ENCODE measurements at places on chromosomes 3 and 15.

GRCh38 chr3:30696896-30697295, 90.5 kb downstream of the TGFBR2 start:
- DNase-seq, result no peak

- DNase-seq, result no peak
Observed at GRCh38 chr3:157445857-157446256, 9.2 kb downstream of the PTX3 start.

GRCh38 chr3:72255191-72255590, 470.2 kb upstream of the PROK2 start:
- no peak for DNase-seq

GRCh38 chr3:180782195-180782984, 103.1 kb upstream of the CCDC39 start:
- no peak for DNase-seq

GRCh38 chr3:188707381-188708288, 464.1 kb upstream of the TPRG1 start:
- no peak for DNase-seq

GRCh38 chr15:79416876-79417275, 15.3 kb upstream of the MINAR1 start:
- DNase-seq, result no peak

DNA sequence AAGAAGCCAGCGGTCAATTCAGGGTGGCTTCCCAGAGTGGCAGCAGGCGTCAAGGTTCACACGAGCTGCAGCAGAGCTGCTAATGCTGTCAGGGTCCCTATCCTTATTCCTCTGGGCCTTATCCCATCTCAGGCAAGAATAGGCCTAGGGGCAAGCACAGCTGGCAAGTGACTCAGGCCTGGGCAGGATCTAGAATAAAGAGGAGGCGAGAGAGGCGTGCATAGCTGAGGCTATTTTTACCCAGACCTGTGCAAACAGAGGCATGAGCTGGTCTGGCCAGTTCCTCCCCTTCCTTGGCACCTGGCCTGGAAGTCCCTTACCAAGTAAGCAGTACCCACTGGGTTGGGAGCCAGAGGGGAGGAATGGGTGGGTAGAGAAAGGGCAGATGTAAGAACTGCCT, 12.2 kb upstream of the VIPR1 start:
- DNase-seq, result no peak

- peak; percentile 62 for DNase-seq
Observed at GRCh38 chr15:69478259-69478781, 25.7 kb downstream of the RPLP1 start.

DNA sequence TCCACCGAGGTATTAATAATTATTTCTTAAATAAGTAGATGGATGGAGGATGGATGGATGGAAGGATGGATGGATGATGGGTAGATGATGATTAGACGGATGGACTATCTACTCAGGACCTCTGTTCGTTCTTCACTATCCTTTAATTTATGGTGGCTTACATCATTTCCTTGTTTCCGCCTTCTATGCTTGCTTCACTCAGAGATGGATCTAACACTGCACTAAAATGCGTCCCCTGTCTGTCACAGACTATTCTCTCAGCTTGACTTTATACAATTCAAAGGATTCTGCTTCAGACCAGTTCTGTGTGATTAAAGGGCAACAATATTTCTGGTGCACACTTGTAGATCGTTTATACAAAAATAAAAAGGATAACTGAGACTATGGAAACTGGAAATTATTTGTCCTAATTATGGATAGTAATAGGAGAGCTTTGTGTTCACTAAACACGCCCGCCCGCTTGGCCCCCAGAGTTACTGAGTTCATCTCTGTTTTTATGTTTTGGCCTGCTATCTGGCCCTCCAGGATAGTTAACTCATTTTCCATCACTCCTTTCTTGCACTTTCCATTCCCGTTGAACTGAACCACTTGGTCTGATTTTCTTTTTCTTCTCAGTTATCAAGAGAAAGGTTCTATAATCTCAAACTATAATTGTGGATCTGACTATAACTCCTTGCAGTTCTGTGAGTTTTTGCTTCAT, 41.4 kb upstream of the CA12 start:
- no peak for DNase-seq

- no peak for DNase-seq
Observed at GRCh38 chr3:151199554-151200438, 3.2 kb downstream of the GPR171 start.

- DNase-seq, result no peak
Observed at GRCh38 chr15:69314131-69314530, 15.4 kb downstream of the PAQR5 start.

DNA sequence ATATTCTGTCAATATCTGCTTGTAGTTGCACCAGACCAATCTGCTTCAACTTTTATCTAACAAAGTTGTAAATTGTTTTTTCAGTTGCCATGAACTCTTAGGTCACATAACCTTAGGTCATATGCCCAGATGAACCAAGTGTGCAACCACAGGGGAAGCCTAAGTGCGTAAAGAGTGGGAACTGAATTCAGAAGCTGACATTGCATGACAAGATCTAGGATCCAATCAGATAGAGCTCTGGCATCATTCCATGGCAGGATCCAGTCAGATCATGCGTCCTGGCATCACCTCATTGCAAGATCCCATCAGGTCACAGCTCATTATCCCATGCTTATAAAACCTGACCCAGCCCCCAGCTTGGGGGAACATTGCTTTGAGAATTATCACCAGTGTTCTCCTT, 18.9 kb upstream of the IFT57 start:
- no peak for DNase-seq

DNA sequence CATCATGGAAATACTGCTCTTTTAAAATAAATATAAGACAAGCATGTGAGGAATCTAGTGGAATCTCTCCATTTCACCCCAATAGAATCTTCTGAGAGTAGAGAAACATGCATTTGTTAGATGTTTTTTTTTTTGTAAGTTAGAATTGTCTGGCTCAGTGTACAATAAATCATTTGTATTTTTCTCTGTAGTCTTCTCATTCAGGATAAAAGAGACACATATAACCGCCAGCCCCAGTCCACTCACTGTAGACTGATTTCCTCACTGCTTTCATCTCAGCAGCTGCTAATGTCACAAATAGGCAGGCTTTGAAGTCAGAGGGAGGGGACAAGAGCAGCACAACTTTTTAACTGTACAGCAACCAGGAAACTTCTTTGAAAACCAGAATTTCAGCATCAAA, 140.2 kb upstream of the RBMS3 start:
- no peak for DNase-seq

DNA sequence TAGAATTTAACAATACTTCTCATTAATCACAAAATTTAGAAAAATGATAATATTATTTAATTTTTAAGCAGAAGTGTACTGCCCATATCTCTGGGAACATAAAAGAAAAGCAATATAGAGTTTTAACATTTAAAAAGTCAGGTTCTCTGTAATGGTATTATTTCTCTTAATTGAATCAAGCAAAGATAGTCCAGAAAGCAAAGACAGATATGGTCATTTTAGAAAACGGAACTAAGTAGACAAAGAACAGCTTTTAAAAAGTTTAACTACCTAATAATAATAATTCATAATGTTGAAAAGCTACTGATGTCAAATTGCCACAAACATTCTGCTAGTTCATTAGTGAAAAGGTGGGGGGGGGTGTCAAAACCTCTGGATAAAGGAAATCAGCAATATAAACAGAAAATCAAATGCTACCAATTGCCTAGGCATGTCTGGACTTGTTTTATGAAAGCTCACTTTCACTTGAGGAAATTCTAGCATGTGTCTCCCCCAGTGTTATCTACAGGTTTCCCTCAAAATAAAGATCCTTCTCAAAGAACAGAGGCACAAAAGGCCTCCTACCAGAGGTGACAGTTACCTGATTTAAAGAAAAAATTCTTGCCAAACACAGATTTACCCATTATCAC, 1.7 kb downstream of the ZMAT3 start:
- no peak for DNase-seq

DNA sequence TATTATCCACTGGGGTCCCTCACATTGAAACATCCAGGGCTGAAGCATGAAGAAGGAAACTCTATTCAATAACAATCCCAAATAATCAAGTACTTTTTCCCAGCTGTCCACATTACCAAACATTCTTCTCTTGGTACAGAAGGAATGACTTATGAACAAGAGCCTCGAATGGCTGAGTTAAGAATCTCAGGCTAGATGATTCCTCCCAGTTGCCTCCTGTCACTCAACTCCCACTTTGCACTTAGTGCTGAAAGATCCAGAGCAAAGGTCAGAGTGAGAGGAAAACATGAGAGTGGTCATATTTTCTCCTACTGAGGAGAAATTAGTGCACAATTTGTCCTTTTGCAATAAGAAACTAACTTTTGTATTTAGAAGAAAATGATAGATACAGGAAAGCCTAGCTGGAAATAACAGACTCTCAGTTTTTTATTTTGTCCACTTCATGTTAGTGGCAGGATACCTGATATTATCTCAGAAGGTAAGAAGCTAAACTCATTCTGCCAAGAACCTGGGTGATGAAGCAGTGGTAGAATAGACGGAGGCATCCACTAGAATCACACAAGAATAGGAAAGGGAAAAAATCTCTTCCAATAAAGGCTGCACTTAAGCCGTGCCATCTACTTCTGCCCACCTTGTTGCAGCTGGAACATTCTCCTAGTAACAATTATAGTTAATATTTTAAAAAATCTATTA, 46.2 kb downstream of the GADL1 start:
- DNase-seq, result no peak

- no peak for DNase-seq
Observed at GRCh38 chr15:57500979-57501576, 90.6 kb upstream of the MYZAP start.

- no peak for DNase-seq
Observed at GRCh38 chr3:53478166-53478830, 16.1 kb upstream of the CACNA1D start.

- no peak for DNase-seq
Observed at GRCh38 chr3:185631108-185631507, 45.0 kb downstream of the SENP2 start.

DNA sequence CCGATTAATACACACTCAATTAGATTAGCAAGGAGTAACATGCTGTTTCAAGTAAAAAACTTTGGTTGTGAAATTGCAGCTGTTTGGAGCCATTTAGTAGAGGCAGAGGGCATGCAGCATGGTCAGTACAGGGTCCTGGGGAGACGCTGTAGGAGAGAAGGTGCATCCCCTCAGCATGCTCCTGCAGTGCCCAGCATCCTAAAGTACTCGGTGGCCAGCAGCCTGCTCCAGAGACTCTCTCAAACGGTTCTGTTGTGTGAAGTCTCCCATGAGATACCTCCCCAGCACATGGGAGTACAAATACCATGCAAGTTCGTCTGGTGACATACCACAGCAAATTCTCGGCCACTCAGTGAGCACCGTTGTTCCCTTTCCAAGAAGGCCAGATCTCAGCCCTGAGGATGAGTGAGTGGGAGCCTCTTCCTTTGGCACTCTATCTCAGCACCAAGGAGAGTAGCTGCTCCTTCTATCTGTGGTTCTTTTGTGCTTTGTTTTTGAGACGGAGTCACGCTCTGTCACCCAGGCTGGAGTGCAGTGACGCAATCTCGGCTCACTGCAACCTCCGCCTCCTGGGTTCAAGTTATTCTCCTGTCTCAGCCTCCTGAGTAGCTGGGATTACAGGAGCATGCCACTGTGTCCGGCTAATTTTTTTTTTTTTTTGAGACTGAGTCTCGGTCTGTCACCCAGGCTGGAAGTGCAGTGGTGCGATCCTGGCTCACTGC, 72.7 kb downstream of the TJP1 start:
- no peak for DNase-seq

DNA sequence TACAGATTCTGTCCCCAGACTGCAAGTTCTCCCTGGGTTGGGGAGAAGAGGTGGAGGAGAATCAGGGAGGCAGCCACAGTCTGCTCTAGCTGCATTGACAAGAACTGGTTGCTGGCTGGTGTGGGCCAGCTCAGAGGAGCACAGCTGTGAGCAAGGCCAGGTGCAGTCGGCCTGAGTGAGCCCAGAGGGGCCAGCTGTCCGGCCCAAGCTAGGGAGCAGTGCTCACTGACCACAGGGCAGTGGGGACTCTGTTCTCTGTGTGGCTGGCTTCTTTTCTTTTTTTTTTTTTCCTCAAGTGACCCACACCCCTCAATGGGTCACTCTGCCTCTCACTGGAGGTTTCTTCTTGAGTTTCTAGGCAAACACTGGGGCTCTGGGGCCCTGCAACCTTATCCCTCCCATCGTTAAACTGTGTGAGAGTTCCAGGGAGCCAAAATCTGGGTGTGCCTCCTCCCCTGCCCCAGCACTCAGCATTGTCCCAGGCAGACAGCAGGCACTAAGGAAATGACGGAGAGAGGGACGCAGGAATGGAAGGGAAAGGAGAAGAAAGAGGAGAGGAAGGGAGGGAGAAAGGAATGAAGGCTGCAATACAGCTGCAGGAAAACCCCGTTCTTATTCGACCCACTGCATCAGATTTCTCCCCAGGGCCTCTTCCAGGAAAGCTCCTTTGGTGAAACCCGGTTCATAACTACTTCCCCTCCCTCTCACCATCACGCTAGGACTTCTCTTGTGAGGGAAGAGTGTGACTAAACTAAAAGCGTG, 37.7 kb upstream of the HES1 start:
- DNase-seq, result no peak

GRCh38 chr3:196111939-196112386, 30.1 kb upstream of the TFRC start:
- peak; percentile 5 for DNase-seq

GRCh38 chr3:120855665-120856437, 52.2 kb upstream of the STXBP5L start:
- DNase-seq, result no peak

- no peak for DNase-seq
Observed at GRCh38 chr3:113228498-113229286, 17.3 kb downstream of the BOC start.

GRCh38 chr3:176208915-176209314, 988.4 kb downstream of the TBL1XR1 start:
- no peak for DNase-seq

DNA sequence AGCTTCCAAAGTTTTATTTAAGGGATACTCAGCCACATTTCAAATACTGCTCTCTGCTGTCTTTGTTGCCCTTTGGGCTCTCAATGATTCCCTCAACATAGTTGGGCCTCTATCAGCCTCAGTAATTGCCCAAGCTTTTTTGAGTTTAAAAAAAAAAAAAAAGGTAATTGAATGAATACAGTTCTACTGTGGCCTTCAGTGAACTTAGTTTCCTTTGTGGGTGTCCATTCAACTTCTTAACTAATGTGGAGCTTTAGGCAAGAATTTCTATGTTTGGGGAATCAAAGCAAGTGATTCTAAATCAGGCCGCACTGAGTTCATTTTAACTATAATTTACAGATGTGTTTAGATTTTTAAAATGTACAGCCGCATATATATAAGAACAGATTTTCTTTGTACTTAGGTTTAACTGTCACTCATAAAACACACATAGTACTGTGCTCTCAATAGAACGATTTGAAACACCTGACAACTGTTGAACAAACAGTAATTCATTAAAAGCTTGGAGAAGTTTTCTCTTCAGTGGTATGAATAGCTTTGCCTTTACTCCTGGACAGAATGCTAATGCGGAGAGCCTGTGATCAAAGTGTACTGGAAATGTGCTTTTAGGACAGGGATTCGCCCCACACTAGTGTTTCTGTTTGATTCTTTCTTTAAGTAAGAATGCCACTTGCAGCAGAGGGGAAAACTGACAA, 844.9 kb upstream of the SEMA6D start:
- DNase-seq, result no peak
